GM10248 (cell line): ENCODE measurements at places on chromosomes 6 and 20.

DNA sequence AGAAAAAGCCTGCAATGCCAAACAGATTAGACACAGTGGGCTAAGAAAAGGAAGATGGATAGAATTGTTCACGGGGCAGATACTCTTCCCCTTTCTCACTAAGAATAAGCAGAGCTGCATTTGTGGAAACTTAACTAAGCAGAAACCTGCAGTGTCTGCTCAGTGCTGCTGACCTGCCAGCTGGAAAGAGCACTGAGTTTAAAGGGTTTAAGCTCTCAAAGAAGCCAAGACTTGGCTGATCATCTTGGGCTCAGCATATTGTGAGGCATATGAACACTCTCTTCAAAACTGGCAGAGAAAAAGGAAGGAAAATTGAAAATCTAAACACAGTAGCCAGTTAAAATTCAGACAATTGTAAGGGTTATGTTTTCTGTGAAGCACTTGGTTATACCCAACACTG, 711.1 kb upstream of the EPHA7 start:
- DNase-seq = no peak

DNA sequence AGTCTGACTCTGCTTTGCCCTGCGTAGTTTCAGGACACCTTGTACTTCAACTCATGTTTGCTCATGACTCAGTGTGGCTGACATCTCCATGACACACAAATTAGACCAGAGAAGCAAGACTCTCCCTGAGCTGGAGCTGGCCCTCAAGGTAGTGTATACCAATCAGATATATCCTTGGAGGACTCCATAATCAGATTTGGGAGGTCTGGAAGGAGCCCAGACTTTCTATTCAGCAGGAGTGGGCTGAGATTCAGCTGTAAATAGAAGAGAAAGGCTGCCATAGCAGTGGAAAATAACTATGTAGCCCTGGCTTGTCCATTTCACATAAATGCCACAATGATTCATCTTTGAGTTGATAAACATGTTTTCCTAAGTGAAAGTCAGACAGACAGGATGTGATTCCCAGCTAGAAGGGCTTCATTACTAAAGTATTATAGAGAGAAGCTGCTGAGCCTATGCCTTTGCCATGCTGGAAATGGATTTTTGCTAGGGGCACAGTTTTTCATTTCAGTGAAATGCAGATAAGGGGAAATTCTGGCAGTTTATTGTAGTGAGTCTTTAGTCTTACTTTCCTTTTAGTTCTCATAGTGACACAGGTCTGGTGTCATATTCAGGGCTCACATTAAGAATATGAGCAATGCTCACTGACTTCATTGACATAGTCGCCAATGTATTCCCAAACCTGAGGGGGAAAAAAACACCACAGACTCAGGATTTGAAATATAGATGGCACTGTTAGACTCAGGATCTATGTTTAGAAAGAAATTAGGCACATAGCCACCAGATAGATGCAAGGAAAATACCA, 95.3 kb downstream of the CLVS2 start:
- no peak for DNase-seq

GRCh38 chr6:110002676-110003075, 24.6 kb downstream of the GPR6 start:
- DNase-seq = no peak

- no peak for DNase-seq
Measured at GRCh38 chr6:98823428-98824161, 10.8 kb upstream of the POU3F2 start.

- peak; percentile 21 for DNase-seq
Measured at GRCh38 chr6:5335020-5335419, 73.7 kb downstream of the FARS2 start.

DNA sequence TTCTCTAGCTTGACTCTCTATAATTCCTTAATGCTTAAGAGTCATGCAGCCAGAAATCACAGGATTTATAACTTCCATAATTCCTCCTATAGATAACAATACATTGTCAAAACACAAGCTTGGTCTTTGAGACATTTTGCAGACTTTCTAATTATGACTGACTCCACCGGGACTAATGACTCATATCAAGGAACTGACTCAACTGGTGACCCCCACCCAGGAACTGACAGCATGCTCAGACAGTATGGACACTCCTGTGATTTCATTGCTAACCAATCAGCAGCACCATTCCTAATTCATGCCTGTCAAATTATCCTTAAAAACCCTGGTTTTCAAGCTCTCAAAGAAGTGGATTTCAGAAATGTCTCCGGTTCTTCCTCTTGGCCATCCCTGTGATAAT, 670.5 kb upstream of the IMPG1 start:
- no peak for DNase-seq

DNA sequence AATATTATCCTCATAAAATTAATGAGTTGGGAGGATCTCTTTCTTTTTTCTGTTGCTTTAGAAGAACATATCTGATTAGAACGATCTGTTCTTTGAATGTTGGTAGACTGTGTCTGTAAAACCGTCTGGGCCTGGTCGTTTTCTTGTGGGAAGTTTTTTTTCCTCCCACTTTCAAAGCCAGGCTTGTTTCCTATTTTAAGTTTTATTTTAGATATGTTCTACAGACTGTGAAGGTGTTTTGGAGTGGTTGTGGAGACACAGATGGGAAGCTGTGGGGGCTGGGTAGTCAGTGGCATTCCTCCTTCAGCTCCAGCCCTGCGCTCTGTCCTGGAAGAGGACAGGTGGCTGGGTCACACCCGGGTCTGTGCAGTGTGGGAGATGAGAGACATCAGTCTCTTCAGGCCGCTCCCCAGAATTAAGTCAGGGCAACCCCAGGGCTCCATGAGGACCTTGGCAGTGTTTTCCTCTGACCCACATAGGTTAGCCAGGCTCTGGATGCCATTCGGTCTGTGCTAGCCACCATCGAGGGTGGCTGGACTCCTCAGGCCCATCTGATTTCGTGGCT, 92.0 kb upstream of the SCP2D1 start:
- DNase-seq = no peak

GRCh38 chr20:62624325-62624690, 18.0 kb upstream of the SLCO4A1 start:
- DNase-seq = peak; percentile 75

GRCh38 chr20:23350196-23350903, at the start of gene NXT1:
Gene NXT1 (plus strand): TSS chr20:23350791. CDS start chr20:23354042, 3,251 bp downstream.
- DNase-seq = peak; percentile 92

GRCh38 chr20:41135187-41135887, 2.0 kb upstream of the PLCG1 start:
- peak; percentile 66 for DNase-seq

GRCh38 chr6:24524805-24525204, 30.0 kb downstream of the ALDH5A1 start:
- peak; percentile 45 for DNase-seq

- no peak for DNase-seq
Measured at GRCh38 chr6:36499918-36500317, 47.4 kb downstream of the STK38 start.

DNA sequence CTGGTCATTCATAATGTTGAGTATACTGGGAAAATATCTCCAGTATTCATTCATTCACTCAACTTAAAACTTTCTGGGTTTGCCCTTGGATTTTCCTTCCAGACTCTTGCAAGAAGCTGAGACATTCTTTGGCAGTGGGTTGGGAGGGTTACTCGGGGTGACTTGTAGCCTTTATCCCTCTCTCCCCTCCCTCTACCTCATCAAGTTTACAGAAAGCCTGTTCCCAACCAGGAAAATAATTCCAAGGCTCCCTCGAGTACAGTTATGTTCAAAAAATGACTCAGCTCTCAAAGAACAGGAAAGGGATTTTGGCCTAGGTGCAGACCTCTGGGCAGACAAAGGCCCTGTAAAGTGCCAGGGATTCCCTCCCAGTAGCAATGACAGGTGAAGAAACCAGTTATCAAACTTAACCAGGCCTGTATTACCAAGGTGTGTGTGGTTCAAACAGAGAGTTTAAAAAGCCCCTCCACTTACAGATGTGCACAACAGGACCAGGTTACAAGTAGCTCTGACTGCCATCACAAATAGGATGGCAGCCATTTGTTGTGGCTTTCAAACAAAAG, 22.2 kb downstream of the FKBP1A start:
- no peak for DNase-seq

DNA sequence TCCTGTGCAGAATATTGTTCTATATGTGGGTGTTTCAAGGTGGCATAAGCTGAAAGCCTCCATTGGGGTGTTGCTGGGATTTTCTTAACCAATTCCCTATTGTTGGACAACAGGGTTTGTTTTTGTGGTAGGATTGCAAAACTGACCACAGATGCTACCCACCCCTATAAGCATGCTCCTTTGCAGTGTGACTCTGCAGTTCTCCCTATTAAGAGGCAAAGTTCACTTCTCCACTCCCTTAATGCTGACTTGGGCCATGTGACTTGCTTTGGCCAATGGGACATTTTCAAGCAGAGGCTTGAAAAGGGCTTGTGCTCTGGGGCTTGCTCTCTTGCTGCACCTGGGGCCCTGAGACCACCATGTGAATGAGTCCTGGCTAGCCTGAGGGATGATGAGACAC, 8.5 kb upstream of the ANGPT4 start:
- no peak for DNase-seq

DNA sequence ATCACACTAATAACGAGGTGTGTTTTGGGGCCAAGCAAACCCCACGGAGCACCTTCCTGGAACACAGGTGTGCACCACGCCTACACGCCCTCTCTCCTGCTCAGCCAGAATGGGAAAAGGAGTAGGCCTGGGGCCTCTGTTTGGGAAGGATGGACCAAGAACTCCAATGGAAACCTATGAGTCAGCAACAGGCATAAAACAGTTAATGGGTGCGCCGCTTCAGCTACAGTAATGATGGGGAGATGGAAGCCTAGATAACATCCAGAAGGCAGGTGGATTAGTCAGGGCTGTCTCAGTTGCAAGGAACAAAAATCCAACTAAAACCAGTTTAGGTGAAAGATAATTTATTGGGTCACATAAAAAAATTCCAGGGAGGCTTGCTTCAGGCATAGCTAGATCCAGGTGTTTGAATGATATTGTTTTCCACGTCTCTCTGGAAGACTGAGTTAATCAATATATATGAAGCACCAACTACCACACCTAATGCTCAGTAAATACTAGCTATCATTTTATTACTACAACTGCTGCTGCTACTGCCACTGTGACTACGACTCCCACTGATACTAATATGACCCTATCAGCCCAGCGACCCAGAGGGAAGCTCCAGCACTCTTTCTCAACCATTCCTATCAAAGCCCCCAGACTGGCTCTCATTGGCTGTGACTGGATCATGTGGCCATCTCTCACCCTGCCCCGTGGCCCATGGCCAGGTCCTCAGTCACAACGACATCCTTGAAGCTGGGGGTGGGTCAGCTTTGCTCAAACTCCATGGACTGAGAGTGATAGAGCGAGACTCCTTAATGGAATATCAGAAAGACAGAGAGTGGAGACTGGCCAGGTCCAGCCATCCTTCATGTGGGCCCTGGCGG, 155.2 kb upstream of the PTPN1 start:
- DNase-seq = no peak

DNA sequence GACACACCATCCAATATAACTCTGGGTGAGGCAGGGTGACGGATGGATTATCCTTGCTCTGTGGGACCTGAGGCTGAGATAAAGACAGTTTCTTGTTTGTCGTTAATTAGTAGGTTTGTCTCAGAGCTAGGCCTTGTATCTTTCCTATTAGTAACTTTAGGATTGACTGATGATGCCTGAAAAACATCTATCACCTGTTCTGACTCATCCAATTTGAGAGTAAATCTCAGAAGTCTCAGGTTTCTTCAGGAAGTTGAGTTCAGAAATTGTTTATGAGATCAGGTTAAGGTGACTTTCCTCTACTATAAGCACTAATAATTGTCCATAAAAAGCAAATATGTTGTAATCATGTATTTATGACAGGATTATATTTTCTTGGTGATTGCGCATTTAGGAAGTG, 129.5 kb upstream of the SUPT3H start:
- DNase-seq = no peak

DNA sequence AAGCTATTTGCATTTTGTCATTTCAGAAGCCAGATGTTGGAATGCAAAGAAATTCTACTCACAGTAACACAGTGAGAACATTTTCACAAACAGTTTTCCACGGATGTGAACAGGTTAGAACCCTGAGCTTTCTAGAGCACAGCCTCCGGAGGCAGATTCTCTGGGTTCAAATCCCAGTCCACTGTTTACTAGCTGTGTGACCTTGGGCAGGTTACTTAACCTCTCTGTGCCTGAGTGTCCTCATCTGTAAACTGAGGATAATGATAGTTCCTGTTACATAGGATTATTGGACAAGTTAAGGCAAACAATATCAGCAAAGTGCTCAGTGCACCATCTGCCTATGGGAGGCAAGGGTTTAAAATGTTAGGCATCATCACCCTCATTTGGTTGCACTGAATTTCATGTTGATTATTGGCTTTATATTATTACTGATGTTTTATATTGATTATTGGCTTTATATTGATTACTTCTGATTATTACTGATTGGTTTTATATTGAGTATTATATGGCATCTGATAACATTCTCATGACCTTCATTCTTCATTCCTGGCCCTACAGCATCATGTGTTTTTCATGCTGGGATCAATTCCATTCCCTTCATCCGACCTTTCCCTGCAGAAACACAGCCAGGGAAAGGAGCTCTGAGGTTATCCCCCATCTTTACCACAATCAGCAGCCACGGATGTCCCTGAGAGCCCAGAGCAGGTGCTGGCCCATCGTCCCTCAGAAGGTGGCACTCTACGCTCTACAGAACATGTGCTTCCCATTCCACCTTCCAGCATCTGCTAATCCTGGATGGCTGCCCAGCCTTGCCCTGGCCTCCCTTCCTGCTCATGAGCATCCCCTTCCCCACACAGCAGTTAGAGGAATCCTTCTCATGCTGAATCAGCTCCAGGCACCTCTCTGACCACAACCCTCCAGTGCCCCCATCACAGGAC, 283.1 kb downstream of the PREX1 start:
- DNase-seq = no peak

DNA sequence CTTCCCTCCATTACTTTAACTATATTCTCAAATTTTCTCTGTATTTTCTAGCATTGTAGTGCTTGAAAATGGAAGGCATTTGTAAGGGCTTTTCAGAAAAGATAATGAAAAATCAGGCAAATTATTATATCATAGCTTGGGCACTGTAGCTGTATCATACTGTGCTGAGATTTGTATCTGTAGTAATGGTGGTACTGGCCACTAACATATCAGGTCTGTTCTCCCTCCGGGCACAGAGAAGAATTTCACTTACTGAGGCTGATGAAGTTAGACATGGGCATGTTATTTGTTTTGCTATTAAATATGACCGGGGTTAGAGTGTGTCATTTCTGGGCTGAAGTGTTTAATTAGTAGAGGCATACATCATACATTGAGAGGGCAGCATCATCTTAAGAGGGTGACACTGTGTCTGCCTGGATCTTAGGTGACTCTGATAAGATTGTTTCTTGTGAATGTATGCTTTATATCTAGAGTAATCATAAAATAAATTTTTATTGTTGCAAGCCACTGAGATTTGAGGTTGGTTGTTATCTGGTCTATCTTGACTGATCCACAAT, 1395.9 kb downstream of the EPHA7 start:
- DNase-seq = no peak
